ENCODE measurements at places on chromosomes 3 and 15.

GRCh38 chr3:27993051-27993450, 248.4 kb upstream of the CMC1 start:
- no peak for DNase-seq

DNA sequence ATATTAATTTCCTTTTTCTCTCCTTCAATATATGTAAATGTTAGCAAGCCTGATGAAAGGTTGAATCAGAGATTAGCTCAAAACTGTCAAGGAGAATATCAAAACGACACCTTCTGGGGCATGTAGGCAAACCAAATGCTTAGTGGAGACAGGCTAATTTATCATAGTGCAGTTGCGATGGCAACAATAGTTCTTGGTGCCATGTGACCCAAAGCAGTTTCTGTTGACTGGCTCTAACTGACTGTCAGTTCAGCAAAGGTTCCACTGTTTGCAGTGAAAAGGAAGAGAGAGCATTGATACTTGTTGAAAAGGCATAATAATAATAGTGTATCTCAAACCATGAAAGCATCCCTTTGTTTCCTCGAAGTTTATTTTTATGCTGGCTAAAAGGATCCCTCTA, 513.9 kb downstream of the NLGN1 start:
- no peak for DNase-seq

- DNase-seq: no peak
These were observed 249.6 kb upstream of the COL8A1 start for GRCh38 chr3:99388780-99389179.

DNA sequence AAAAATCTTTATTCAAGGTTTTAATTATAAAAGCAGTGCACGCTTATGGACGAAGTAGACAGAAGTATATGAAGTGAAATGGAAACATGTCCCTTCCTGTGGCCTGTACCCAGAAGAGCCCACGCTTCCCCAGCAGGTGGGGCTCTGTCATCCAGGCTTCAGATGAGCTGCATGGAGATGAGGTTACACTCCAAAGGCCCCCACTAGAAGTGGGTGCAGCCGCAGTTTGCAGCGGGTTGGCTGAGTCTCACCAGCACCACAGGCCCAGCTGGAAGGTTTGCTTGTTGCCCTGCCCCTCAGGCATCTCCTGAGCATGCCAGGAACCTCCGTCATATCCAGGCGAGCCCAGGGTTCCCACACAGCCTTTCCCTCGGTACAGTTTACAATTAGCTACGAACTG, 33.1 kb downstream of the PRR20G start:
- no peak for DNase-seq

DNA sequence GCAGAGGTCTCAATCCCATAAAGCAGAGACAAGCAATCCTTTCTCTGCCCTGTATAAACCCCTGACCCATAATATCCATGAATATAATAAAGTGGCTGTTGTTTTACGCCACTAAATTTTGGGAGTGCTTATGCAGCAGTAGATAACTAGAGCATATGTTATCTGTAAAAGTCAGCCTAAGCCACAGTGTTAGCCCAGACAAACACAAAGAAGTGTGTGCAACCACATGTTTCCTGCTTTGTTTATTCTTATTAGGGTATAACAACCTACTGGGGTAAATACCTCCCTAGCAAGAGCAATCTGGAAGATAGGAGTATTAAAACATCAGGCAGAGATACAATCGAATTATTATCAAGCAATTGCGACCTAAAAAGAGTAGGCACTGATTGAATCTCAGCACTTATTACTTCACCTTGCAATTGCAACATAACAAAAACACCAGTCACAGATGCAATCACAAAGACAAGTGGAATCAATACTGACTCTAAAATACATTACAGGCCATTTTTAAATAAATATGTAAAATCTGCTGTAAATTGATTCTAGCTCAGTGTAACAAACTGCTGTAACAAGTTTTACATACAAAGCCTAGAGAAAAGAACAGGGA, 94.6 kb upstream of the UBE2E2 start:
- no peak for DNase-seq

DNA sequence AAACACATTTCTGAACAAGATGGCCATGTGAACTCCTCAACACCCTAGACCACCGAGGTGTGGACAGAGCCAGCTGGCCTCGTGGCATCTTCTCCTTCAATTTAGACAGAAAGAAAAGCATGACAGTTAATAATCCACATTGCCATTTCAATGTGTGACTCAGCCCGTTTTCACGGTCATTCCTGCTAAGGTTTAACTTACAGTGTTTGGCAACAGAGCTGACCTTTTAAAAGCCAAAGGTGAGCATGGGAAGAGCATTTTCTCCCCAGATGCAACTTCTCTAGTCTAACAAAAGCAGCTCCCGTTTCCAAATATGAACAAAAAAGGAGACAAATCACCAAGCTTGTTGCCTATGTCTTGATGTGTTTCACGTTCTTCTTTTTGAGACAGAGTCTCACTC, 417.6 kb upstream of the WNT5A start:
- DNase-seq: no peak

DNA sequence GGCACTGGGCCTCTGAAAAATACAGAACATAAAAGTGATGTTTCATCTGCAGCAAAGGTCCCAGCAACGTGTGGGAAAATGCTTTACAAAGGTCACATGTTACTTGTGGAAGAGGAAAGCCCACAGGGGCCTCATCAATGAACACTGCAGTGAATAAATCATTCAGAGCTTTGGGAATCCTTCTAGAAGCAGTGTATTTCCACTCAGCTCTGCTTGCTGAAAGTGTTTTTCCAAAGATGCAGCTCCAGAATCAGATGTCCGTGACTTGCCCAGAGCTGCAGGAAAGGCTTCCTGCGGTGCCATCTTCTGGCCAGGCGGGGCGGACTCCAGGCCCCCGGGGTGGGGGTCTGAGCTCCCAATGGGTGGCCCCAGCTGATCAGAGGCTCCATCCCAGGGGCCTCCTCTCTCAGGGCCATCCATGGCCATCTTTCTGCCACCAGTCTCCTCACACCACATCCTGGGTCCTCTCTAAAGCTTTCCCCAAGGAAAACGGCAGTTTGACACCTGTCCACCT, 81.5 kb downstream of the C3orf70 start:
- DNase-seq: no peak

DNA sequence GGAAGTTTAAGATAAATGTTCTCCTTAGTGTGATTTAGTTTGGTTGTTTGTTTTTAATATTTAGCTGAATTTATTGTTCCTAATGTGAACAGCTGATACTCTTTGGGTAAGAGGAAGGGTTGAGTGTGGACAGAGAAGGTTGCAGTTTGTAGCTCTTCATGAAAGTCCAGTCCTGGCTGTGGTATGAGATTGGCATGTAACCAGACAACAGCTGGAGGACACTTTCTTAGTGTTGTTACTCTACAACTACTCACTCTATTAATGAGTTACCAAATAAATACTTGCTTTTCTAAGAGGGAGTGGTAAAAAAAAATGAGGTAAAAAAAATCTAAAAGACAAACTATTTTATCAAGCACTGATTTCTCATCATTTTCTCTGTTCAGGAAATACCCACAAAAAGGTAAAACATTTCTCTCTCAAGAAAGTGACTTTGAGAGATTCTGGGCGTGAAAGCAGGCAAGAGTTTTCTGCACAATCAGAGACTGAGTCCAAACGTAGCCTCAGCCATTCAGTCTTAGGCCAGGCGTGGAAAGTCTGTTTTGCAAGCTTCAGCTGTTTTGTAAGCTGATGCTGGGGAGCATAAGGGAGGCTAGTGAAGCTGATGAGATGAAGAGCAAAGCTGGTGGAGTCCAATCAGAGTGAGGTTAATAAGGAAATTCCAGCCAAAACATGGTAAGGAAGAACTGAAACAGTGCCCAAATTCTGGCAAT, 138.5 kb upstream of the ARPP21 start:
- DNase-seq: no peak

DNA sequence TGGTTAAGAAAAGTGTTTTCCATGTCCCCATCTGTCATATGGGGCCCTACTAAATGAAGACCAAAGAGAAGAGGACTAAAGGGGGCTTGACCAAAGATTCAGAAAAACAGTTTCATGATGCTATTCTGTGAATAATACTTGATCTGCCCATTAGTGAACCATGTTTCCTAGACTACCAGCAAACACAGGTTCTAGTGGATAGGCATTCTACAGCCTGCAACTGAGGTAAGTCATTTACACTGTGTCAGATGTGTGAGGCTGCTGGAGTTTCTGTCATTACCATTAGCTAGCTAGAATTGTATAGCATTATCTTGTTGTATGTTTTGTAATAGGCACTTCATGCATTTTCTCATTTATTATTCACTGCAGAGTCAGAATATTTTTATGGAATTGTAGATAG, 6.6 kb downstream of the GPR171 start:
- no peak for DNase-seq

GRCh38 chr3:77605865-77606264, 566.0 kb downstream of the ROBO2 start:
- no peak for DNase-seq

GRCh38 chr3:59133311-59133710, 83.5 kb upstream of the CFAP20DC start:
- no peak for DNase-seq

DNA sequence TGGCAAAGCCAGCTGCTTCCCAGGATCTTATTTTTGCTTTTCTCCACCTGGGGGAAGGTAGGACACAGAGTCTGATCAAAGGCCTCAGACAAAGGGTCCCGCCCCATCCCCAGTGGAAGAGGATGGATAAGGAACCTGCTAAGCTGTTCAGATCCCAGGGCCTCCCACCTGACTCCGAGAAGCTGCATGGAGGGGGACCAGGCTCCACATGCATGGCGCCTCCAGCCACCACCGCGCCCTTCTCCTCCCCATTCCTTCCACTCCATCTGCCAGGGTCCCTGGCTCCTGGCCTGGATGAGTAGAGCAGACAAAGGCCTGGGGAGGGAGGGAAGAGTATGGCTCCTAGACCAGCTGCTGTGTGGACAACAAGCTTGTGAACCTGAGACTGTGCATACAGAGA, 20.0 kb upstream of the CRABP1 start:
- DNase-seq: no peak

DNA sequence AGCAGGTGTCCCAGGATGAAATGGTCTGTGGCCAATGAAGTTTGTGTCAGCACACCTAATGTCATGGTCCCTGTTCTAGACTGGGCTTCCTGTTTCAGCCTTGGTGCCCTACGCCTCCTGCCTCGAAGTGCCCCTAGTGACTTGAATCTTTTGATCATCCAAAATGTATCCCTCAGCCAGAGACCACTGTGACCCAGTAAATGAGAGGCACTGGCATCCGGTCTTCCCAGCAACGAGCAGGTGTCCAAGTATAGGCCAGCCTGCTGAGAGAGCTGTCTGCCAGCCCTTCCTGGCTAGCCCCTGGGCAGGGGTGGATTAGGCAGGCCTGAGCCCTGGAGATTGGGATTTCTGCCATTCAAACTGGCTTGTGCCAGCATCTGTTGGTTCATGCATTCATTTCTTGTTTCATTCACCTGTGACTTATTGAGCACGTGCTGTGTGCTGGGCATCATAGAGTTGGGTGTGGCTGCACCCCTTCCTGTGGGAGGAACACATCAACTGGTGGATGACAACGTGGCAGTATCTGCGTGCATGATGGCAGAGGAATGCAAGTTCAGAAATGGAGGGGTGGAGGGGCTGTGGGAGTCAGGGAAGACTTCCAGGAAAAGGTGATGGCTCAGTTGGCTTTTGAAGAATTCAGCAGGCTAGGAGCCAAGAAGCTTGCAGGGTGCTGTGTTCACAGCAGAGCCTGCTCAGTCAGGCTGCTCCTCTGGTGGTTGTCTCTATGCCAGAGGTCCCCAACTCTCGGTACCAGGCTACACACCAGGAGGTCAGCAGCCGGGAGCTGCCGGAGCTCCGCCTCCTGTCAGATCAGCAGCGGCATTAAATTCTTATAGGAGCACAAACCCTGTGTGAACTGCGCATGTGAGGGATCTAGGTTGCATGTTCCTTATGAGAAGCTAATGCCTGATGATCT, 21.6 kb downstream of the ESYT3 start:
- DNase-seq: no peak

Measured in stimulated activated CD8-positive, alpha-beta memory T cell treated with anti-CD3 and anti-CD28 coated beads, Interleukin-15, amount 100 ng/mL, for 4 hours (primary cell).